ENCODE measurements at places on chromosomes 5 and 9.

DNA sequence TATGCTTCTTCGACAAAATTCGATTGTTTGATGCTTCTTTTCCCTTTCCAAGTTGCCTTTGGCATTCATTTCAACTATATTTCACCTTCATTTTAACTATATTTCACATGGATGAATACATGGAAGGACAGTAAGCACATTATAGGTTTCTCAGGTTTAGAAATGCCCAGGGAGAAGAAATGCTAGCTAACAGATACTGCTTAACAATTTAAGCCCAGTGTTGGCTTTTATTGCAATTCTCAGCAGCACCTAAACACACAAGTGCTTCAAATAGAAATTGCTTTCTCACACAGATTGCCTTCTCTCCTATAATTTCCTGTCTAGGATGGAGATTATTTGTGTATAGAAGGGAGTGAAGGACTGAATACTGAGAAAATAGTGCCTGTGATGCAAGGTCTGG is 30.2 kb upstream of the SMC5 start:
- DNase-seq = no peak

DNA sequence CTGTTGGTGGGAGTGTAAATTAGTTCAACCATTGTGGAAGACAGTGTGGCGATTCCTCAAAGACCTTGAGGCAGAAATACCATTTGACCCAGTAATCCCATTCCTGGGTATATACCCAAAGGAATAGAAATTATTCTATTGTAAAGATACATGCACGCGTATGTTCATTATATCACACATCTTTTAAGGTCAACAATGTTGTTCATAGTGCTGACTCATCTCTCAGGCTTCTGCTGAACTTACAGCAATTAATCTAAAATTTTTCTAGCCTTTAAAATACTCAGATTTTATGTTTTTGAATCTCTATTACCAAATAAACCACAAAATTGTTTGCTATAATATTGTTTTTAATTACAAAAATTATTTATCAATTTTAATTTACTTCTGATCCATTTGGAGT is 38.8 kb upstream of the ZNF618 start:
- DNase-seq = peak; percentile 21

DNA sequence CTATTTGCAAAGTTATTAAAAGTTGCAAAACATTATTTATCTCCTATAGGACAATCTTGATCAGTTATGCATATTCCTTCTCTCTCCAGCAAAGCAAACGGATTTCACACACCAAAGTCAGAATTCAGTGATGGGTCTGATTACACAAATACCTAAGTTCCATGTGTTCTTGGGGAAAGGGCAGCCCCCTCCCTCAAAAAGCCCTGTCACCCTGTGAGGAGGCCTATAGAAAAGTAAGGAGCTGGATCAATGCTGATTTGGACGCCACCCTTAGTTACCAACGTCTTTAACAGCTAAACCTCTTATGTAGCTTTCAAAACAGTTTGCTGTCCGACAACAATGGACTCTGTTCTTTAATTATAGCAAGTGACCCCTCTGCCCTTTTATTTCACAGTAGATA is 6.4 kb downstream of the ZNF608 start:
- DNase-seq = no peak

DNA sequence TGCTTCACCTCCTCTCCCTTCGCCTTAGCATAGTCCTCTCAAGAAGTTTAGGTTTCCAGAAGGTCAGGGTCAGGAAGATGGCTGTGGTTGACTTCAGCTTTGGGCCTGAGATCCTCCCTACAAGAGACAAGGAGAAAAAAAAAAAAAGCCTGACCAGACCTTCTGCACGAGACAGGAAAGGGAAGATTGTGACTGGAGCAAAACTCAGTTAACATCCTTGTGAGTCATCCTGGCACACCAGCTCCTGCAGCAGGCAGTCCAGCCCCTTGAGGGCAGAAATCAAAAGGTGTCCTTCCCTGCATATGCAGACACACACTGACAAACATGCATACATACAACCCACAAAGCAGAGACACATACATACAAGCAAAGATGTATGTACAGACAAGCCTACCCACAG is 18.0 kb upstream of the ENHO start:
- peak; percentile 18 for DNase-seq

GRCh38 chr9:76528642-76529190 is 69.7 kb downstream of the GCNT1 start:
- DNase-seq = no peak

DNA sequence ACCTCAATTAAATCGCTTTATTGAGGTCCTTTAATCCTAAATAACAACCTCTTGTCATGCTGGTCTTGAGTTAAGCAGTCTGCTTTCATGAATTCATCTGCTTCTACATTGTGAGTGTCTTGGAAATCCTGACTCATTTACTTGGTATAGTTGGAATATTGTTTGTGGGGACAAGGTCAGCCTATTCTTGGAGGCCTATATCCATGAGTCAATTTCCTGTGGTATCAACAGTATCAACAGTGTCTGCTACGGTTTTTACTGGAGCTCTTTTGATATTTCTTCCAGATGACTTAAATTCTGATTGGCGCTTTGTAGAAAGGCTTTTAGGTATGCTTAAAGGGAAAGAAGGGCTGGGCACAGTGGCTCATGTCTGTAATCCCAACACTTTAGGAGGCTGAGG is 71.2 kb upstream of the PARP8 start:
- peak; percentile 1 for DNase-seq

GRCh38 chr5:154873791-154874331 is 15.4 kb downstream of the CNOT8 start:
- DNase-seq = no peak

DNA sequence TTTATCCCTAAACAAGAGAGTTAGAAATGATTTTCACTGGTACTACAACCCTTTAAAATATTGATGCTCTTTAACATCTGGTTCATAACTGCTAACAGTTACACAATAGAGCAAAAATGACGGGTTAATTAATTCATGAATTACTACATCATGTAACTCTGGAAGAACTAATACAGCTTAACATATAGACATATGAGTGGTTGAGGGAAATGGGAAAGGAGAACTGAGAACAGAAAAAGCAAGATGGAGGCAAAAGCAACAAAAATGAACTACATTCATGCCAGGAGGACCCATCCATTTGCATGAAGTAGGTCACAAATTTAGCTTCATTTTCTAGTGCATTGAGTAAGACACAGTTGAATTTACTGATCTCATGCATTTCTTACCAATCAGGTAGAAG is 61.8 kb downstream of the C9 start:
- DNase-seq = no peak

GRCh38 chr9:114516913-114517312 is 11.6 kb upstream of the WHRN start:
- no peak for DNase-seq

- DNase-seq = peak; percentile 90
These were observed at the start of gene IL11RA for GRCh38 chr9:34651876-34652601. Gene IL11RA, plus strand, starts transcription at chr9:34652185. Its CDS starts 3,033 bp downstream, at chr9:34655218.

DNA sequence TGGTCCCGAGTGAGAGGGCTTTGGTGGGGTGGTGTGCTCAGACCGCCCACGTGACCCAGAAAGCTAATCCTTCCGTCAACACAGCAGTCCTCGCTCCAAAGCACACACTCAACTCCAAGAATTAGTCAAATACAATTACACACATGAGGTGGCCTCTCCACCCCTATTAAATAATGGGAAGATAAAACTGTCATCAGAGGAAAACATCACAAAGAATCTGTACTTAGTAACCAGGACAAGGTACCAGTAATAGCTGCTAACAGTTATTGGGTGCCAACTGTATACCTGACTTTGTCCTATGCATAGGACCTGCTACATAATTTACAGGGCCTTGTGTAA is 222.8 kb downstream of the HSPA4 start:
- no peak for DNase-seq

GRCh38 chr5:125150041-125150669 is 403.7 kb upstream of the ZNF608 start:
- DNase-seq = peak; percentile 87

DNA sequence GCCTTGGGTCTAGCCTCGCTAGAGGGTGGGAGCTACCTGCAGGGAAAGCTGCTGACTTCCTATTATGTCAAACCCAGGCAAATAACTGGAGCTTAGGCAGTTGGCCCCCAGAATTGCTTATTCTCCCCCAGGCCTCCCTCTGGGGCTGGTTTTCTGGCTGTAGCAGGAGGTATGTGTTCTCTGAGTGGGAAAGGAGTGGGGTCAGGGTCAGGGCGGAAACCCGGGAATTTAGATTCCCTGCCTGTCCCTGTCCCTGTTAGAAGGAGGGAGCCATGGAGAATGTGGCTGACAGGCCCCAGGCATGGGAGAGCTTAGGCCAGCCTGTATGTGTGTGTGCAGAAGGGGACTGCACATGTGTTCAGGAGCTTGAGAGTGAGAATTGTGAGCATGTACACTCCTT is 13.6 kb upstream of the CXXC5 start:
- DNase-seq = no peak

GRCh38 chr9:95261890-95262289 is 55.6 kb downstream of the FANCC start:
- no peak for DNase-seq

GRCh38 chr9:33242609-33243134 is 2.7 kb downstream of the SPINK4 start:
- DNase-seq = no peak

DNA sequence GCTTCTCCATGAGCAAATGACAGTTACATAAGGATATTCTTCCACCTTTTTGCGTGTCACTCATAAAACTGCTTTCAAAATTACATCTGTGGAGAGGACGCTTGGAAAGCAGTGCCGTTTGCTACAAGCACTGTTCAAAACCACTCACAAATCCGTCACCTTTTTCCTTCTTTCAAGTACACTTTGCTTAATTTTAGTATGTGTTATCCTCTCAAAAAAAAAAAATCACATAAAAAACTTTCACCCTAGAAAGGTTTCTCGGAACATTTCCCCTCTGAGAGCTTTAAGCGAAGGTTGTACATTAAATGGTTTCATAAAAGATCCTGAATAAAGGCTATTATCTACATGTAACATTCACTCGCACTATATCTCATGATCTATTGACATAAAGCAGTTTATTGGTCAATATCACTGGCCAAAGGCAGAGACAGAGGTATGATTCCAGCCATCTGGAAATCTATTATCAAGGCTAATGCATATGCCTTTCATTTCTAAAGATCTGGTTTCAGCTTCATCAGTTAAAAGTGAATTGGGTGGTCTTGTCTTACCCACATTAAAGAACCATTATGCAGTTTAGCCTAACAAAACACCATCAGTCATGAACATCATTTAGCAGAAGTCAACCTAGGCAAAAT is 163.6 kb downstream of the ENC1 start:
- no peak for DNase-seq

GRCh38 chr9:122642226-122642625 is 15.2 kb downstream of the OR1B1 start:
- DNase-seq = peak; percentile 1

DNA sequence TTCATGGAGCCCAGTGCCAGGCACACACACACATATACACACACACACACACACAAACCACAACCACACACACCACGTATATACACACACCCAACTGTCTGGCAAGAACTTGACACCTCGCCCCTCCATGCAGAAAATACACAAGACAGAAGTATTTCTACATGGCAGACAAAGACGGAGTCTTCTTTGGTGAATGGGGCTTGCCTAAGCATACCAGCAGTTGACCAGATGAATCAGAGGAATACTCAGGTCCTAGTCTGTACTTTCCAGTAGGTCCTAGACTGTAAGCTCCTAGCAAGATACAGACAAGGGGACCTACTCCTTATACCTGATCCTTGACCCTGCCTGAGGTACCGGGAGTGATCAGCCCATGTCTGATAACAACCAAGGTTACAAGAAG is 60.1 kb downstream of the SIL1 start:
- DNase-seq = no peak

- DNase-seq = no peak
These were observed 4.5 kb downstream of the OCLN start for GRCh38 chr5:69497006-69497520.

- no peak for DNase-seq
These were observed 16.4 kb downstream of the SUB1 start for GRCh38 chr5:32601623-32602295.

DNA sequence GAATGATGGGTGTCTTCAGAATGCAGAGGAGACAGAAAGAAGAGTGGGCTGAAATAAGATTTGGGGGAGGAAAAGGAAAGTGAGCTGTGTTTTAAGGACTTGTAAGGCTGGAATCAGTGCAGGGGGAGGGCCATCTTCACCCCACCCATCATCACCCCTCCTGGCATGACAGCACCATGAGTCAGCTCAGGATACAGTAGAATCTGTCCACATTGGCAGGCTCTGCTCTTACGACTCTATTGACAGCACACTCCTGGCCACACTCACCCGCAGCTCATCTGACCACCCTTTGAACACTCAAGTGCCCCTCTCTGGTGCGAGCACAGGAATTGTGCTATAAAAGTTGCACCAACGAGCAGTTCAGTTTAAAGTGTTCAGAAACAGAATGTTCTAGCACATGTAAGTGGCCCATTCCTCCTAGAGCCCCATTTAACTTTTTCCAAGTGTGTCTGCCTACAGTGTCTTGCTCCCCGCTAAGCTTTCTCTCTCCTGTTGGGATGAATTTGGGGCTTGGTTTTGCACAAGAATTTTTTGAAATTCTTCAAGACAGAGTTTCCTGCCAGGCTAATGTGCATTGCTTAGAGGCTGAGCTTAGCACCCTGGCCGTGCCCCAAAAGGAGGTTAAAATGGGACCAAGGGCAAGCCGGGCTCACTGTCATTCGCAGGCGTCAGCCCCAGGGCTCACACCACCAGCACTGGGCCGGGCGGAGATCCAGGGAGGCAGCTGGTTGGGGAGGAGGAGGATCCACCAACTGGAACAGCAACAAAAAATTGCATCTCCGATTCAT is 12.0 kb downstream of the ADRA1B start:
- peak; percentile 71 for DNase-seq

All from adipocyte (in vitro differentiated cells).